ENCODE measurements at places on chromosomes 3 and 15.

DNA sequence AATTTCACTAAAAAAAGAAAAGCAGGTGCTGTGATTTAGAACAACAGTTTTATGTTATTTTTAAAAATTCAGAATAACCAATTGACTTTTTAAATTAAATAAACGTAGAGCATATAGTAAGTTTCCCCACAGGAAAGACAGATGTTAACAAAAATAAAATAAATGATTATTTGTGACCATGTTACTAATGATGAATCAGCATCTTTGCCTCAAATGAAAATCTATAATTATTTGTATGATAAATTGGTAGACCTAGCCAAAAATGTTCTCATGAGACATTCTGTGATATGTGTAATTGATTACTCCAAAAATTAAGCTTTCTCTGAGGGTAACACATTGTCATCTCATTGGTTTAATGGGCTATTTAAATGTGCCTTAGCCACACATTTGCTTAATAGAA is 948.0 kb downstream of the NAALADL2 start:
- DNase-seq, result no peak

DNA sequence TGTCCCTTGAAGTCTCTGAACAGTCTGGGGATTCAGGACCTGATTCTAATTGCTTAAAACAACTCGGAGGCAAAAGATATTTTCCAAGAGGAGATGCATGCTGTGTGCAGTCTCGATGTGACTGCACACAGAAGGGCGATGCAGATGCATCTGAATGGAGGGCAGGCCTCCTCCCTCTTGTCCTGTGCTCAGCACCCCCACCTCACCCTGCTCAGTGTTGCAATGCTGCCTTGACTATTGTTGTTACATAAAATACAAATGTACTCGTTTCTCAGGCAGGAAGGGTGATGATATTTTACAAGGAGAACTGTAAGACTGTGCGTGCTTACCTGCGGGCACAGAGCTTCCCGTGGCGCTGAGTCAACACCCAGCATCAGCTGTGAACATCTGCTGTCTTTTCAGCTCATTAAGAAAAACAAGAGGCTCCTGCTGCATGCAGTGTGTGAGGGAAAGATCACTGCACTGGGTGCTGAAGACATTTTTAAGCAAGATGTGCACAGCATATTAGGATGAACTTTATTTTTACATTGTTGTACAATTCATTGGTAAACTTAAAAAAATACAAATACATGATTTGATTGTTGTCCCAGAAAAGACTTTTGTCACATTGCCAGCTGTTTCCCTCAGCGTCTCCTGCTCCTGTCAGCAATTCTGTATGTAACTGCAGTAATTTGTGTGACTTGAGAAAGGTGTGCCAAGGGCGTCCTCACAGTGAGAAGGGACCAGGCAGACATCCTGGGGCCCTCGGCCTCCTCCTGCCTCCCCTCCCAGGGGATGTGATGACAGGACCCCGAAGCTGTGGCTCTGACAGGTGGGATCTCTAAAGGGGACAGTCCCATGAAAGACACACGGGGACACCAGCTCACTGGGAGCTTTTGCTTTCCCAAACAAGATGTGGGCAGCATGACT is 56.3 kb upstream of the RPL32 start:
- DNase-seq, result no peak

DNA sequence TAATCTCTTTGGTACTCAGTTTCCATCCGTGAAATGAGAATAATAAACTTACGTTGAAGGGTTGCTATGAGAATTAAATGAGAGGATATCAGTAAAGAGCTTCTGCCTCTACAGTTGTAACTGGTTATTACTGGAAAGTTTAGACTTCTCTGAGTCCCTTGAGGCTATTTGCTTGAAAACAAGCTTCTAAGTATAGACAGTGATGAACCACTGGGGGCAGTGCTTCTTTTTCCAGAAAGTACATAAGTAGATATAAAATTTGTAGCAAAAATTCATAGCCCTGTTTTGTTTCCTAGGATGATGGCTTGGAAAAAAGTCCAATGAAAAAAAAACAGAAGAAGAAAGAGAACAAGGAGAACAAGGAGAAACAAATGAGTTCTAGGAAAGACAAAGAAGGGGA is 87.1 kb downstream of the RGMA start:
- no peak for DNase-seq

GRCh38 chr3:126903521-126903920 is 79.4 kb upstream of the PLXNA1 start:
- no peak for DNase-seq

GRCh38 chr3:100103558-100104441 is 10.5 kb downstream of the FILIP1L start:
- DNase-seq, result no peak

GRCh38 chr15:63544258-63545026 is 40.0 kb downstream of the USP3 start:
- DNase-seq, result no peak

- DNase-seq, result no peak
Measured at GRCh38 chr3:8622873-8623691, 21.5 kb downstream of the SSUH2 start.

DNA sequence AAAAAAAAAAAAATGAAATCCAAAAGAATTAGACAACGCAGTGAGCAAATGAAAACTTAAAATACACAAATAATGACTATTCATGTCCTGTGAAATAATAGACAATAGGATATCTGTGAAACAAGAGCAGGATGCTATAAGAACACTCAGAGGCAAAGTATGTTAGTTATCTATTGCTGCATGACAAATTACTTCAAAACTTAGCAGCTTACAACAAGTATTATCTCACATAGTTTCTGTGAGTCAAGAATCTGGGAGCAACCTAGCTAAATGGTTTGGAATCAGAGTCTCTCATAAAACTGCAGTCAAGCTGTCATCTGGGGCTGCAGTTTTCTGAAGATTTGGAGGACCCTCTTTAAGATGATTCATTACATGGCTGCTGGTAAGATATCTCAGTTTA is 36.5 kb upstream of the ZMAT3 start:
- no peak for DNase-seq

DNA sequence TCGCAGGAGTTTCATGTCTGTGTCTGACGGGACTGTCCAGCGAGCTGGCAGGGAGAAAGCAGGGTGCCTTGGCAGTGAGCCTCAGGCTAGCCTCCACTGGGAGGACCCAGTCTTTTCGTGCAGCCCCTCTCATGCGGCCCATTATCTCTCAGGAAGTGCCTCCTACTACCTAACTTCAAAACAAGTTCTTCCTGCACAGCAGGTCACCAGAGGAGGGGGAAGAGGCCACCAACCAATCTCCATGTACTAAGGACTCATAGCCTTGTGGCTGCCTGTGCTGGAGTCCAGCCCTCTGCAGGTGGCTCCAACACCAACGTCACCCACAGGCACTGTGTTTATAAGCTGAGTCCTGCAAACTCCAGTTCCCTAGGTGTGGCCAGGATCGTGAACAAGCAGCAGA is 4.8 kb downstream of the VIPR1 start:
- no peak for DNase-seq

DNA sequence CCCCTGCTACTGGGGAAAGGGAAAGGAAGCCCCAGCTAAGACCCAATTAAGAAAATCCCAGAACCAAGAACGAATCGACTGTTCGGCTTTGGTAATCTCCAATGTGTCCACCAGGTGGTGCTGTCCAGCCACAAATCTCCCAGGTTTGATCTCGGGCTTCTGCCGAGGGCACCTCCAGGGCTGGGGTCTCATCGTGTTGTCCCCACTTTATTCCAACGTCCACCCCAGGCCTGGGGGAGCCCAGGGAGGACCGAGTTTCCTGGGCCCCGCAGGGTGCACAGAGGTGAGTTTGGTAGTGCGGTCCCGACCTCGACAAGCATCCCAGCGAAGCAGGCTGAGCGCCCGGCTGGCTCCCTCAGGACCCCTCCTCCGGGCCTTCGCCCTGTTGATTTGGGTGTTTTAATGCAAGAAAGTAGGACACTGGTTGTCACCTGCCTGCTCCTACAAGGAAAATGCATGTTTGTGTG is 185.1 kb downstream of the GOLGA6L6 start:
- peak; percentile 77 for DNase-seq

GRCh38 chr15:92845126-92845508 is 55.0 kb upstream of the CHD2 start:
- no peak for DNase-seq

DNA sequence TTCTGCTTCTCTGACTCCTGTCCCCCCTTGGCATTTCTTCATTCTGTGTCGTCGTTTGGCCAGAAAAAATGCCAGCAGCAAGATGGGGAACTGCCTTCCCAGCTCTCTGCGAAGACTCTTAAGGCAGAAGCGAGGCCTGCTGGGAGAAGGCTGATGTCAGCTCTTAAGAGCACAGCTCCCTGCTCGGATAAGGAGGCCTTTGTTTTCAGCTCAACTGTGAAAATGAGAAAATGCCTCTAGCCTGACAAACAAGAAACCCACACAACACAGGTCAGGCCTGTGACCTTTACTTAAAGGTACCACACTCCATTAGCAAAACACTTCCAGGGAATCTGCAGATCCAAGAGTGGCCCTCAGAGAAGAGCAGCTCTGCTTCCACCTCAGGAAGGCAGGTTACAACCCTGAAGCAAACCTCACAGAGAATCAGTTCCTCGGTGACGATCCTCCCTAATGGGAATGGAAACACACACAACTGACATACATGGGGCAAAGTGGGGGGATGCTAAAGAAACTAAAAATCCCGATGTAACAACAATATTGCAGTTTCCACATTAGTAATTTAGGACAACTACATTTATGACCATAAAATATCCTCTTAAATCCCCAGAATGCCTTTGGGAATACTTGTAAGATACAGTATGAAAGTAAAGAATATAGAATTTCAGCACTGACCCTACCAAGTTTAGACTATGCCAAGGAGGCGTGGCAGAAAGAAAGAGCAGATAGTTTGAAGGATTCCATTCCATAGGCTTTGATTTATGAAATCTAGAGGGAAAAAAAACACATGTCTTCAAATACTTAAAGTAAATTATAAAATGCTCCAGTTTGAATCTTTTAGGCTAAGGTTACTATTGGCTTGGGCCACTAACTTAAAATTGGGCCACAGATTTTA is 52.1 kb downstream of the VGLL4 start:
- no peak for DNase-seq

- no peak for DNase-seq
Measured at GRCh38 chr15:56984681-56985481, 66.4 kb downstream of the TCF12 start.

GRCh38 chr15:62709261-62709660 is 333.3 kb upstream of the TPM1 start:
- no peak for DNase-seq

- DNase-seq, result no peak
Measured at GRCh38 chr3:130755666-130756065, 9.0 kb upstream of the PIK3R4 start.

GRCh38 chr15:76756381-76756780 is 148.8 kb downstream of the SCAPER start:
- DNase-seq, result no peak

DNA sequence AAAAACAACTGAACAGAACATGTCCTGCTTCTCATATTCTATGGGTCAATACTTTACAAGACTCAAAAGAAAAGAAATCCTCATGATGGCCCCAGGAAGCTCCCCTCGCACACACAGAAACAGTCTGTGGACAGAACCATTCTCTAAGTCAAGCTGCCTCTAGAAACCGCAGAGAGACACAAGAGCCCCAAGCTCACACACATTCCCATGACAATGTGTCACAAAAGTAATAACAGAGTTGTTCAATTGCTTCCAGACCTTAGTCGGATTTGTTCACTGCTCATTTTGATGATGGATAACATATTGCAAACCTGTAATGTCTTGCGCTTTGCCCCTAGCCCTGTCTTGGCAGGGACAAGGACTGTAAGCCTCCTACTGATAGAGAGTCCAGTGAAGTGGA is 60.9 kb downstream of the UMPS start:
- DNase-seq, result no peak

GRCh38 chr15:97944724-97945123 is 15.8 kb upstream of the ARRDC4 start:
- no peak for DNase-seq

DNA sequence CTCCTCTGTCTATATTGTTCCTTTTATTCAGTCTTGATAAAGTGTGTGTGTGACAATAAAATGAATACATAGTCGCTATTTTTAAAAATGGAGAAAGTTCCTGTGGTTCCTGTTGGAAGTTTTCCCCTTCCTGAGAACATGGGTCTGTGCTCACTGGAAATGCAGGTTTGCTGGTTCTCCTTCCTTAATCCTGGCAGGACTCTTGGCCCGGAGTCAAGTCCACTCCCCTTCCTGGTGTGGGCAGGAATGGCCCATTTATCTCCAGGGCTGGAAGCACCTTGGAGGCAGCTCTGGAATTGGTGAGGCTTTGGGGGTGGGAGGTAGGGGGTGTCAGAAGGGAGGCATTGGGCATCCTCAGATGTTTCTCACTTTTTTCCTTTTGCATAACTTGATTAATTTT is 30.1 kb downstream of the FOXL2 start:
- DNase-seq, result no peak

- no peak for DNase-seq
Measured at GRCh38 chr3:99842826-99843589, 25.3 kb downstream of the CMSS1 start.

- DNase-seq, result no peak
Measured at GRCh38 chr15:63221346-63221745, 31.9 kb downstream of the RAB8B start.

DNA sequence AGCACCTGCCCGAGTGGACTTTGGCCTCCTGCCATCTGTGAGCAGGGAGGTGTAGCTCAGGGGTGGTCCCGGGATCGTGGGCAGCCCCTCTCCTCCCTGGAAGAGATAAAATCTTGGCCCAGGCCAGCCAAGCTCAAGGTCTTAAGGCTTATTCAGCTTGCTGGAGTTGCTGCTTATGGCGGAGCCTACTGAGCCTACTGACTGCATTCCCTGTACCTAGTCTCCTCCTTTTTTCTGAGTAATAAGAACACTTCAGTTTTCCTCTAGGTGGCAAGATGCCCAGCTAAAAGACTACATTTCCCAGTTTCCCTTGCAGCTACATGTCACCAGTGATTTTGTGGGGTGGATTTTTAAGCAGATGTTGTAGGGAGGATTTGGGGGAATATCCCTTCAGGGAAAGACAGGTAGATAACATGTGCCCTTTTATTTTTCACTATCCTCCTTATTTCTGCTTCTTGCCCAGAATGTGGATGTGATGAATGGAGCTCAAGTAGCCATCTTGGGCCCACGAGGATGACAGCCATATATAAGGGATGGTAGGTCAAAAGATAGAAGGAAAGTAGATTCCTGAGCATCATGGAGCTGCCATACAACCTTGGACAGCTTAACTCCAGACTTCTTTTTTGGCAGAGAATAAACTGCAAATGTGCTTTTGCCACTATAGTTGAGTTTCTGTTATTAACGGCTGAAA is 41.4 kb upstream of the INSYN1 start:
- DNase-seq, result no peak

- DNase-seq, result no peak
Measured at GRCh38 chr15:76296849-76297248, 14.4 kb downstream of the ETFA start.

- DNase-seq, result peak; percentile 50
Measured at GRCh38 chr3:39267631-39268548, 11.9 kb downstream of the CX3CR1 start.

- DNase-seq, result no peak
Measured at GRCh38 chr3:149801195-149801594, 8.8 kb upstream of the ANKUB1 start.

Data from effector CD4-positive, alpha-beta T cell (primary cell).